ENCODE measurements at places on chromosomes 16 and 17.

DNA sequence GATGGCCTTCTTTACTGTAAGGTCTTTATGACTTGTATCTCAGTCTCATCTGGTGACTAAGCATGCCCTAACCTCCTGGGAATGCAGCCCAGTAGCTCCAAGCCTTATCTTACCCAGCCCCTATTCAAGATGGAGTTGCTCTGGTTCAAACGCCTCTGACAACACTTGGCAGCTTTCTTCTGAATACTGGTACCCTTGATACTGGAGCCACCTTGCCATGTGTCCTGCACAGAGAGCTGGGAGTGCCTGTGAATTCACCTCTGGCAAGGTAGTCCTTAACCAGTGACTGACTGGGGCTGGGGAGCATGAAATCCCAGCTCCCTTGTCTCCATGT lies 17.2 kb downstream of the NUDT7 start:
- no peak for DNase-seq

GRCh38 chr16:88315543-88316105 lies 67.1 kb upstream of the ZNF469 start:
- DNase-seq = no peak

GRCh38 chr17:36503456-36504155 lies 17.1 kb downstream of the ZNHIT3 start:
- no peak for DNase-seq

- DNase-seq = no peak
Observed at GRCh38 chr17:44933824-44934744, 13.5 kb downstream of the KIF18B start.

DNA sequence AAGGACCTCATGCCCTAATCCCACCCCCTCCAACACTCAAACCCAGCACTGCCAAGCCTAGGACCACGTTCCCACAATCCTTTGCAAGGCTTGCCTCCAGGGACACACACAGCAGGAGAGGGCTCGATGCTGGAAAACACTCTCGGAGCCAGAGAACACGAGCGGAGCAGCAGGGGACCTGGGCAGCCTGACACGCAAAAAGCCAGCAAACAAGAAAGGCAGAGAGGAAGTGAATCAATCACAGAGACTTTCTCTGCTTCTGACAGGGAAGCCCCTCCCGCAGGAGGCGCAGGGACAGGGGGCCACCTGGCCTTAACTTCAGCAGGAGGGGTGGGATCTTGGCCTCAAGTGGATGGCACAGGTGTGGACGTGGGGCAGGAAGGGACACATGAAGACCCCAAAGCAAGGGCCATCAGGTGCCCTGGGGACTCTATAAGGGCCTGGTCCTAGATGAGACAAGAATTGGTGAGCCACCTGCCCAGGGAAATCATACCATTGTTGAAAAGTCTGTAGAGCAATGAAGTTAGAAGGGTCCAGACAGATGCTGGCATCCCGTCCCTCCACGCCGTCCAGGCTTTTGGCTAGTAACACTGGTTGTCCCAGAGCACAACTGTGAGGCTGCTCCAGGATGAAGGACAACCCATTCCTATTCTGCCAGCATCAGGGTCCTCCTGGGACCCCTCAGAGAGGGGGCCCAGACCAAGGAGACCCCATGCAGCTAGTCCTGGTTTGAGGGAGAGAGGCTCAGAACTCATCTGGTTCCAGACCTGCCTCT lies 2.2 kb downstream of the SDK2 start:
- DNase-seq = peak; percentile 88

- DNase-seq = no peak
Observed at GRCh38 chr16:50247906-50248608, 18.3 kb upstream of the ADCY7 start.

- no peak for DNase-seq
Observed at GRCh38 chr17:46120078-46120477, 73.2 kb downstream of the KANSL1 start.

GRCh38 chr16:27152121-27152520 lies 51.2 kb upstream of the KDM8 start:
- no peak for DNase-seq

DNA sequence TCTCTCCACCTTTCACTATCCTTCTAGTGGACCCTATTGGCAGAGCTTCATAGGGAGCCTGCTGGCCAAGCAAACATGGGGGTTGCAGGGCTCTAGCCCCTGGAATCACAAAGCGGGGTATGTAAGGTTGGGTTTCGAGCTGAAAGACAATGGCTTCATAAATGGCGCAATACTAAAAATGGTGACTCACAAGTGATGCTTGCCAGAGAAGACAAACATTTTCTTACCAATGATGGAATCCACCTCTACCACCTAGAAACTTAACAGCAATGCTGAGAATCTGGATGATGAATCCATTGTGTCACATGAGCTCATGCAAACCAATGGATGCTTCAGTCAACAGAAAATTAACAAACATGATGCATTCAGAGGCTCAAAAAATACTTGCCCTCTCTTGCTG lies 375.3 kb upstream of the PSMD7 start:
- DNase-seq = no peak

DNA sequence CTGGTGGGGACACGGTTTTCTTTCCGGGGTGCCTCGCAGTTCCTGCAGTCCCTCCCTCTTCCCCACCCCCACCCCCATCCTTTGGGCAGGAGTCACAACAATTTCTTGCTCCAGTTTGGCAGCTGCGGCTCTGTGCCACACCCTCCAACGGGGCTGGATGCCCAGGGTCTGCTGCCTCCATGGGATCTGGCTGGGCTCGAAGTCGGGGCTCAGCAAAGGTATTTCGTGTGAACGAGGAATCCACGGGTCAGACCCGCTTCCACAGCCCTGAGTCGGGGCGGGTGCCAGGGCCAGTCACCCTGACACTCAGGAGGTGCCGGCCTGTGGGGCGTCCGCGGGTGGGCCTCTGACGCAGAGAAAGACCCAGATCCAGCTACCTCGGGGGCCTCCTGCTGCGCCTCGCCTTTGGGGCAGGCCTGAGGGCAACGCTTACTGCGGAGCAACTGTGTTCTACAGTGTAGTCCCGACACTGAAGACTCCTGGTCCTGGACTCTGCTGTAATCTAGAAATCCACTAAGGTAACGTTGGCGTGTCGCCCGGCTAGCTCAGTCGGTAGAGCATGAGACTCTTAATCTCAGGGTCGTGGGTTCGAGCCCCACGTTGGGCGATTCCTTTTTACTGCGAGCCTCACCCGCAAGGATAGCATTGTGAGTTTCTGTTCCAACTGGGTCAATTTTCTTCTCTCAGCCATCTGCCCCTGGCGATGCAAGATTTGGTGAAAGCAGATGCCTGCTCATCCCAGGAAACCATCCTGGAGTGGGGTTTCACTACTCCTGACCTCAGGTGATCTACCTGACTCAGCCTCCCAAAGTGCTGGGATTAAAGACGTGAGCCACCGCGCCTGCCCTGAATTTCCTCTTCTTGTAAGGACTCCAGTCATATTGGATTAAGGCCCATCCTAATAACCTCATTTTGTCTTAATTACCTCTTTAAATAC lies 12.6 kb upstream of the OR1F1 start:
- no peak for DNase-seq

DNA sequence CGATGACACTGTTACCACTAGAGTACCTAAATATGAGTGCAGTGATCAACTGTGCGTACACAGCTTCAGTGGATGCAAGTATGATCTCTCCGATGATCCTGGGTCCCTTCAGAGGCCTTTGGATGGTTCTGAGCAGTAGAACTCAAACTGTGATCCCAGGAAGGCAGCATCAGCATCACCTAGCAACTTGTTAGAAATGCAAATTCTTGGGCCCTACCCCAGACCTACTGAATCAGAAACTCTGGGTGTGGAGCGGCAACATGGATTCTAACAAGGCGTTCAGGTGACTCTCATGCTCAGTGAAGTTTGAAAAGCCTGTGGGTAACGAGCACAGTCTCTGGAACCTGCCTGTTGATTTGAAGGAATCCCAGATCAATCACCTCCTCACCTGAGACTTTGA lies 25.4 kb downstream of the TOX3 start:
- no peak for DNase-seq

- no peak for DNase-seq
Observed at GRCh38 chr17:9389111-9389527, 186.5 kb downstream of the STX8 start.

DNA sequence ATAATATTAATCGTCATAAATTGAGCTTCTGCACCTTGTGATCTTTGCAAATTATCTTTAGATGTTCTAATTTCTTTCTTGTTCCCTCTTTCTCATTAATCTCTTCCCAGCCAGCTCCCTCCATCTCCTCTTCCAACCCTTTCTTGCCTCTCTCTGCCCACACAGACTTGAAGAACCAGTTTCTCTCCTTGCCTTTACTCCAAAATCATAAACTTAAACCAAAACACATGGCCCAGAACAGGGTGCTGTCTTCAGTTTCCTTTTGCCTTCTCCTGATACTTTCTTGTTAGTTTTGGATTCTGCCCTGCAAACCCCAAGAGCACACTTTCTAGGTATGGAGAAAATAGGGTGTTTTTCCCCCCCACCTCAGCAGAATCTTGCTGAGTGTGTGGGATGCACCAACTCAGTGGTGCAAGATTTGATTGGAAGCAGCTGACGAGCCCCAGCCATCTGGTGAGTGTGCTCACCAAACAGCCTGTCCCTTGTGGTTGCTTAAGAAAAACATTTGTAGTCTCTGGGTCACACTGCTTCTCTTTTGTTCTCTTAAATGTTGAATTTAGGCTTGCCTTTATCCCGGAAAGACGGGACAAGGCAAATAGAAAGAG lies 175.8 kb upstream of the MAF start:
- DNase-seq = no peak

DNA sequence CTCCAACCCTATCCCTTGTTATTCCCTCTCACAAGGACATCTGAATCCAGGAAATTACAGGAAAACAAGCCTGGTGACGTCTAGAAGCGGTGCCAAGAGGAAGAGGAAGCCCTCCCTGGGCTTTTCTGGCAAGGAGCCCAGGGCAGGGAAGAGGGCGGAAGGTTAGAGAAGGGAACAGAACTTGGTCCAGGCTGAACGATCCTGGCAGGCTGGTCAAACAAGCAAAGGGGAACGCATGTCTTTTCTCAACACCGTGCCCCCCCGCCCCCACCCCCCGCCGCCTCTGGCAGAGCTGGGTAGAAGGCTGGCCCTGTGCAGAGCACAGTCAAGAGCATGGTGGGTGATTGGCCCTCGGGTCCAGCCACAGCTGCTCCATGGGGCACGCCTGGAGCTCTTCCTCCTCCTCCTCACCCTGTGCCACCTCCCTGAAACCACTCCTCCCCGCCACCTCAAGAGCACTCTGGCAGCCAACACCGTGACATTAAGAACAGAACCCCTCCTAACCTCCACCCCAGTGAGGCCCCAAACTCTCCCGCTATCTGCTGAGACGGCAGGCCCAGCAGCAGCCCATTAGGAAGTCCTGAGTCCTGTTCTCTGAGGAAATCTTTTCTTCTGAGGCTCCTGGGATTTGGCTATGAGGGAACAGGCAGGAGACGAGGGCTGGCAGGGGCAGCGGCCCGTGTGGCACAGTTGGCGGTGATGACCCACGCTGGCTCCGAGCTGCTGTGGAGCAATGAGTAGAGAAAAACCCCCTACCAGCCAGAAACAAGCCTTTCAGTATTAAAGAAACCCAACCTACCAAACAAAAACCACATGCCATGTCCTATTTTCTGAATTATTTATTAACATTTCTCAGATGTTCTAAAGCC lies 7.3 kb downstream of the C16orf86 start:
- peak; percentile 60 for DNase-seq

GRCh38 chr16:48613061-48613957 lies 3.3 kb upstream of the N4BP1 start:
- DNase-seq = no peak

- DNase-seq = no peak
Observed at GRCh38 chr17:76670020-76670717, 26.6 kb upstream of the ST6GALNAC1 start.

DNA sequence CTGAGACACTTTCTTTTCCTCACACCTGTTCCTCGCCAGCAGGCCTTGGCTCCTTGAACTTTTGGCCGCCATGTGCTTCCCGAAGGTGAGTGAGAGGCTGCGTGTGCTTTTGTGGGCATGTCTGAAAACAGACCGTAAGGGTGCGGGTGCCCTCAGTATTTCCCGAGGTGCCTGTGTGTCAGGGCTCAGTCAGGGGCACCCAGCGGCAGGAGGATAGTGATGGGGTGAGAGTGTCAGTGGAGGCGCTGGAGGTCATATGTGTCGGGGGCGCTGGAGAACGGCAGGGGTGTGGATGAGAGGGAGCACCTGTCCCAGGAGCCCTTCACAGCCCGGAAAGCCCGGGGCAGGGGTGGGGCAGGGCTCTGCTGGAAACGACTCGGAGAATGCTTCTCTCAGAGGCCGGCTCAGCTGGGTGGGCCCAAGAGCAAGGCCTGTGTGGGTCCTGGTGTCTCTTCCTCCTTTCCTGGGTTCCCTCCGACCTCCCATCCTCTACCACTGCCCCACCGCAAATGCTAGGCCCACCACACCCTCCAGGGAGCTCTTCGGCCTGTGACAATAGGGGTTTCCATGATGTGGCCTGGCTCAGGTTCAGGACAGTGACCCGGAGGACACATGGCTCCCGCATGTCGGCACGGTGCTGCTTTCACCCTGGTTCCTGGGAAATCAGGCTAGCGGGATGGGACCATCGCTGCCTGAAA lies 451 bp downstream of the IL32 start:
- no peak for DNase-seq

DNA sequence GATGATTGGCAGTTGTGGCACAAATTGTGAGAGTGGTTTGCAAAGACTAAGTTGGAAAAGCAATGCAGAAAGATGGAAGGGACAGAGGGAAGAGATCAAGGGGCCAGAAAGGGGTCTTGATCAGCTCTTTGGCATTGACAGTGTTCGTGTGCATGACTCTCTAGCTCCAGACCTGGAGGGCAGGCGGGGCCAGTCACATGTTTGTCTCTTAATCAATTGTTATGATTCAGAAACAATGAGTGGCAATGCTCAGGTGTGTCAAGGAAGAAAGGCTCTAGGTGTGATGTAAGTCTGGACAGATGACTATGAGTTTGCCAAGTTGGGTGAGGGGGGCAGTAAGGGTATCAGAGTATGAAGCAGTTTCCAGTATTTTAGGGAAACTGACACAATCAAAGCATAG lies 32.1 kb downstream of the WSB1 start:
- DNase-seq = no peak

DNA sequence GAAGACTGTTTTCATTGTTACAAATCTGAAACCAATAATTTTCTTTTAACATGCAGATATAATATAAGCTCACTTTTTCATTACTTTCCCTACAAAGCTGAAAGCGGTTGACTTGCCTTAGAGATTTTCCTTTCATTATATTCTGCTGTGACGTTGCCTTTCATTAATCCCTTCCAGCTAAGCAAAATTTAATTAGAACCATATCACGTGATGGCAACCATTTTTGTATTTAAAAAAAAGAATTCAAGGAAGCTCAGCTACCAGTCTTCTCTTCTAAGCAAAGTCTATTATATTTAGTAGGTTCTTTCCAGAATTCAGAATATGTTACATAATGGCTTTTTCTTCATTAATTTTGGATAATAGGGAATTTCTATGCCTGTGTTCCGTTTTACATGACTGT lies 186.5 kb downstream of the PRKCA start:
- DNase-seq = no peak

- no peak for DNase-seq
Observed at GRCh38 chr16:15822957-15823356, 33.9 kb downstream of the MYH11 start.

- no peak for DNase-seq
Observed at GRCh38 chr16:85658504-85659326, 30.0 kb downstream of the GINS2 start.

- no peak for DNase-seq
Observed at GRCh38 chr17:12459736-12460135, 206.0 kb upstream of the MYOCD start.

- DNase-seq = no peak
Observed at GRCh38 chr17:38464251-38464722, 36.0 kb downstream of the ARHGAP23 start.

Data from NCI-H2081 (cell line).